Stimulated activated CD4-positive, alpha-beta T cell treated with anti-CD3 and anti-CD28 coated beads, Interleukin-4, amount 100 ng/mL, for 48 hours (primary cell): ENCODE measurements at places on chromosomes 2 and 18.

GRCh38 chr2:103386872-103387271 is 625.0 kb downstream of the TMEM182 start:
- no peak for DNase-seq

DNA sequence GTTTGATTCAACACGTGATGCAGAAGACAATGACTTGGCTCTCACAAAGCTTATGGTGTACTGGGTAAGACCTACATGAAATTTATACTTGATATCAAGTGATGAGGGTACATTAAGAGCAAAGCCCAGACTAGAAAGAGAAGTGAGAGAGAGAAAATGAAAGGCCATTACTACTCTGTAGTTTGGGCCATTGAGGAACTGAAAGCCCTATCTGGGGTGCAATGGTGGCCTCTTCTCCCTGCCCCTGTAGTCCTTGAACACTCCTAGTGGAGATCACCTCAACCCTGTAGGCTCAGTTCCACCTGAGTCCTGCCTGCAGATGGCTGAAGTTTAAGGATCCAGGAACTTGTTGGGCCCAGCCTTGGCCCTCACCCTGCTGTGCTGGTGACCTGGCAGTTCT is 569.8 kb upstream of the MEX3C start:
- no peak for DNase-seq

DNA sequence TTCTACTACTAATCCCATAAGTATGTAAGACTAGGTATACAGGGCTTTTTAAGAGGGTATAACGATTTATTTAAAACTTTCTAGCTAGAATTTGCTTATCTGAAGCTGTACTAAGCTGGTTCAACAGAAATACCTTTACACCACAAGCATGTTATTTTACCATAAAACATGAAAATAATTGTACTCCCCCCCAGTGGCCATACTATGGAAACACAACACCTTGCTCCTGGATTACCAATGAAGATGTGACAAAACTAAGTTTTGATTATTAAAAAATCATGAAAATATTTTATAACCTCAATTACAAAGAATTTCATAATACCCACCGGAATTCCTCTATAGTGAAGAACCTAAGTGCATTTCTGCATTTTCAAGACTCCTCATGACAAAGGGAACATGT is 27.3 kb downstream of the LPIN2 start:
- no peak for DNase-seq

DNA sequence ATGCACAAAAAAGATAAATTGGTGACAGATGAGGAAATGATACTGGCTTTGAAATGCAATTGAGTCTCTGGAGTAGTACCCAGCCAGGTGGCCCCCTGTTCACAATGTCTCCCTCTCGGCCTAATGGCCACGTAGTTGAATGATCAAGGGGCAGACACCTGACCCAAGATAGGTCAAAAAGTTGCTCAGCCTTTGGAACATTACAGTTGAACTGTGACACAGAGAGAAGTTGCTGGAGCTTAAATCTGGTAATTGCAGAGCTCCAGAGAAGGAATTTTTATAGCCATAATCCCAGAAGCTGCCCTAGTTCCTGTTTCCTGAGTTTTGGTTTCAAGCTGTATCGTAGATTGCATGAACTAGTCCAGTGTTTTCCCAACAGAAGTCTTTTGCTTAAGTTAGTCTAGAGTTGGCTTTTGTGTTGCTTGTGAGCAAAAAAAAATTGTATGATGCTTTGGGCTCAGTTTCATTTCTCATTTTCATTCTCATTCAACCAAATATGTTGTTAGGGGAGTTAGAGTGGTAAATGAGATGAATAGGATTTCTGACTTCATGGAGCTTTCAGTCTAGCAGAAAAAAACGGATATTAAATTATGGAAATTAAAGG is 117.9 kb downstream of the CSRNP3 start:
- DNase-seq: no peak

DNA sequence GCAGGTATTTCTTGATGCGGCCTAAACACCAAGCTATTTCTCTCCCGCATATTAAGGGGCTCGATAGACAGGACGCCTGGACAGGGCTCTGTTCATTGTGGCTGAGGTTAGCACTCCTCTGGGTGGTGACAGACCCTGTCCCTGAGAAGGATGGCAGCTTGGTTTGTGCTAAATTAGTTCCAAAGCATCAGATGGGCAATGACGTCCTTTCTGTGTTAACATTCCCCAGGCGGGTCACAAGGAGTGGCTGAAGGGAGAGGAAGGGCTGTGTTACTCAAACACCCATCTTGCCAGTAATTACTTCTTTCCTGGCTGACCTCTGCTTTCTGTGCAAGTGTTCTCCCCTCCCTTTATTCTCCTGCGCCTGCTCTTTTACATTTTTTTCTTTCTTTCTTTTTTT is 75.0 kb downstream of the TMEM247 start:
- DNase-seq: no peak

DNA sequence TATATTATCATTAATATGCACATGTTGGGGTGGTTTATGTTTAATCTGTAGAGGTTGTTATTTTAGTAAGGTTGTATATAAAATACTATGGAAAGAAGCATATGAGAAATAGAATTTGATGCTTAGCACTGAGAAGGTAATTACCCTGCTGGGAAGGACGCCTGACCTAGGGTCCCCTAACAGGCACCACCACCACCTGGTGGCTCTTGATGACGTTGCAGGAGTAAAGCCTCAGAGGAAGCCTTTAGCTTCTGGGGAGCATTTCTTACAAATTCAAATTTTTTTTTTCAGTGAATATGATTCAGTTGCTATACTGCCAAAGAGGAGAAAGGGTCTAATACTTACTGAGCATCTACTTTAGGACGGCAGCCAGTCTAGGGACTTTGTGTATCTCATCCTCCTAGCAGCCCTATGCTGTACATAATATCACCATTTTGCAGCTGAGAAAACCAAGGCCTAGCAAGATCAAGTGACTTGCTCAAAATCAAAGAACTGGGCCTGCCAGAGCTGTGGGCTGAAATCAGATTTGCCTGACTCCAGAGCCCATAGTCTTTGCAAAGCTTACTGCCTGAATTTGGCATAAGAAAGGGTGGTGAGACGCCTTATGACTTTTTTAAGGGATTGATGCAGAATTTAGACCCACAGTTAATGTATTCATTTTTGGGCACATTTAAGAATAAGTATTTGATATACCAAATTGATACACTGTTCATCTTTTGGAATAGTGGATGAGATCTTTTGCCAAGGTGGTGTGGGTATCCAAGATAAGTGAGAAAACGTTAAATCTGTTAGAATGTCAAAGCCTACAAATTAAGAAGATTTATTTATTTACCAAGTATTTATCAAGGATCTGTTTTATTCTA is 78.8 kb upstream of the GAREM1 start:
- peak; percentile 12 for DNase-seq
